Thyroid gland (tissue), 4 donors: ENCODE measurements at places on chromosomes 12 and 14. TPM values are rescaled to one million over a fixed set of nuclear protein-coding genes. Genes with fewer than 3 reads are reported as not detected.

TCL1B gene
- total RNA-seq, result not detected

ARHGAP9 gene
- total RNA-seq, result 5.2 TPM

MIP gene
- not detected for total RNA-seq

CTSG gene
- not detected for total RNA-seq

NEUROD4 gene
- not detected for total RNA-seq

PDZRN4 gene
- 1.3 TPM for total RNA-seq

FOXA1 gene
- 0.93 TPM for total RNA-seq

RNASE9 gene
- not detected for total RNA-seq

EP400 gene
- total RNA-seq, result 23.1 TPM

CAPZA3 gene
- 0.40 TPM for total RNA-seq

HEATR5A gene
- 46.3 TPM for total RNA-seq

ARID2 gene
- 44.7 TPM for total RNA-seq

INSM2 gene
- not detected for total RNA-seq

INHBC gene
- not detected for total RNA-seq

AQP2 gene
- total RNA-seq, result not detected

PIANP gene
- total RNA-seq, result 0.11 TPM

BCL11B gene
- 2.8 TPM for total RNA-seq

TESPA1 gene
- total RNA-seq, result 2.5 TPM

PLA2G1B gene
- total RNA-seq, result not detected

GYS2 gene
- total RNA-seq, result not detected

CLEC2B gene
- total RNA-seq, result 25.2 TPM

NXPH4 gene
- total RNA-seq, result not detected

FAIM2 gene
- 3.0 TPM for total RNA-seq

SSTR1 gene
- total RNA-seq, result 0.11 TPM

KRT79 gene
- not detected for total RNA-seq

GLI1 gene
- total RNA-seq, result 1.6 TPM

JDP2 gene
- total RNA-seq, result 54.6 TPM

ZNF641 gene
- total RNA-seq, result 27.1 TPM

OR6C2 gene
- total RNA-seq, result not detected

APEX1 gene
- 179 TPM for total RNA-seq

ZFYVE26 gene
- total RNA-seq, result 29.3 TPM

TAS2R43 gene
- 26.2 TPM for total RNA-seq

SLC10A1 gene
- not detected for total RNA-seq

RNASE2 gene
- total RNA-seq, result not detected
